ENCODE measurements at places on chromosomes 16 and 17.

- DNase-seq = no peak
Observed at GRCh38 chr17:14337596-14338079, 36.8 kb downstream of the HS3ST3B1 start.

DNA sequence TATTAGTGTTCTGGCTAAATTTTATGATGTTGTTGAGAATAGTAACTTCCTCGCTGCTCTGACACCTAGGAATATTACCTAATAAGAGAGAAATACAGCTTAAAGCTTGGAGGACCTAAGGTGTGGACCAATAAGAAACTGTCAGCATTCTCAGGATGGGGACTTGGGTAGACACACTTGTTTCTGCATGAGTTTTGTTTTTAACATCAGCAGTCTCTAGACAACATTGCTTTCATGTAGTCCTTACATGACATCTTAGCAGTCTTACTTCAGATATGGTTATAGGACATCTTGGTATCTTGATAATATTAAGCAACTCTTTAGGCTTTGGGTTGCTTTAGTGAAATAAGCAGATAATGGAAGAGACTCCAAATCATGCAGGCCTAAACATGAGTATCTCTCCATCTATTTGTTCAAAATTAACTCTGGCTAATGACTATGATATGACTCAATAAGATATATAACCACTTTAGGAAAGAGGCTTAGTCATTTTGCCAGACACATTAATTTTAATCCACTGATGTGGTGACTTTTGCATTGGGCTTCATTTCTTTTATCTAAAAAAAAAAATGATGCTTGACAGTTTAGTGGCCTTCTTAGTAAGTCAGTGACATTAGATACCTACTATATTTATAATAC is 84.5 kb downstream of the WNT3 start:
- no peak for DNase-seq

DNA sequence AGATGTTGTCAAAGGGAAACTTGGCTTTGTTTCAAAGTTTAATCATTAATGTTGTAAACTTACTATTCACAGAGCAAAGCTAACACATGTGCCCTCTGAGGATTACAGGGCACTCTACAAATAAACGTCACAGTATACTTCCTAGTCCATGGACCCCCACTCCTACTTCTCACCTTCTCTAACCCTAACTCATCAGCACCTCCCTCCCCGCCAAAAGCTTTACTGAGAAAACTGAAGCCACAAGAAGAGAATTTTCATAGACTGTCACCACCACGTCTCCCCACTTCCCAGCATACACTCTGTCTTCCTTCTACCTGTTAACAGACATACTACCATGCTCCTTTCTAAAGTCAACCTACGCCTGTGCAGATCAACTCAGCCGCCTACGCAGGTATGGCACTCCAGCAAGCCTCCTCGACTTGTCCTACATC is 29.0 kb downstream of the HELZ start:
- DNase-seq = no peak

- DNase-seq = peak; percentile 48
Observed at GRCh38 chr16:15856901-15857698, at the start of gene MYH11. Gene MYH11, minus strand, starts transcription at chr16:15857028. Its CDS starts 18,776 bp downstream, at chr16:15838252.

DNA sequence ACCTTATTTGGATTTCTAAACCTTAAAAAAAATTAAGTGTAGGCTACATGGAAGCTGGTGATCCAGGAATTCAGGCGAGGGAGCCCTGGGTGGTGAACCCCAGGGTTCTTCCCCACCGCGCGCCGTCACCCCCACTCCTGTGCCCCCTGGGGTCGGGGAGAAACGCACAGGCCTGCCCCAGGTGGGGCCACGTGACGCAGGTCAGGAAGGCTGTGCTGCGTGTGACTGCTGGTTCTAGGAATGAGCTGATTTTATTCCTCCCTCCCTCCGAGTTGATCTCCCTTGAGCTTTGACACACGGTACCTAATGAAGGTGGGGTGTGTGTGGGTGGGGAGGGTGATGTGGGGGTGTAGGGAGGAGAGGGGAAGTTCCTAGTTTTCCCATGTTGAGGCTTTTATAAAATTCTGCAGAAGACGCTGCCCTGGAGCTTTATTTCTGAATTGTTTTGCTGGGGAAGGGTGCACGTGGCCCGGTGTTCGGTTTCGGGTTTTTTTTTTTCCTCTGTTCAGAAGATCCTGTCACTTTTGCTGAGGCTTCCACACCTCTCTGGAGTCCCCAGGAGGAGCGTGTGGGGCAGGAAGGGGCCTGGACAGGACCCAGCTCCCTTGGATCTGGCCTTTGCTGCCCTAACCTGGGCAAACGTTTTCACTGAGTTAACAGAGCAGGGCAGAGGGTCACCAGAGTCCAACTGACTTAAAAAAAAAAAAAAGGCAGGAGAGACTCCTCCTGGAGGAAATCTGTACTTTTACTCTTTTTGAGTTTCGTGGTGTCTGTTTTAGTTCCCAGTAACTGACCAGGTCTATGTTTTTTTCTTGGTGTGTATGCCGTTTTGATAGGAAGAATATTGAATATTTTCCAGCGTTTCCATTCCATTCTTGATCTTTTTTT is 55.8 kb upstream of the GSE1 start:
- DNase-seq = no peak

DNA sequence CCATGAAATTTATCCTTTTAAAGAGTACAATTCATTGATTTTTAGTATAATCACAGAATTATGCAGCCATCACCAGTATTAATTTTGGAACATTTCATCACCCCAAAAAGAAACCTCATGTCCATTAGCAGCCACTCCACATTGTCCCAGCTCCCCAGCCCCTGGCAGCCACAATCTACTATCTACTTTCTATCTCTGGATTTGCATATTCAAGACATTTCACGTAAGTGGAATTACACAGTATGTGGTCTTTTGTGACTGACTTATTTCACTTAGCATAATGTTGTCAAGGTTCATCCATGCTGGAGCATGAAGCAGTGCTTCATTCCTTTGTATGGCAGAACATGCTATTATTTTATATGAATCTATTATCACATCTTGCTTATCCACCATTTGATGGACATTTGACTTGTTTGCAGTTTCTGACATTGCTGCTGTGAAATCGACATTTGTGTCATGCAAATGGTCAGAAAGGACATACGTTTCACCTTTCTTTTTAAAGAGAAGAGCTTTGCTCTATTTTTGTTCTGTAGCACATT is 10.7 kb downstream of the METTL9 start:
- DNase-seq = no peak

DNA sequence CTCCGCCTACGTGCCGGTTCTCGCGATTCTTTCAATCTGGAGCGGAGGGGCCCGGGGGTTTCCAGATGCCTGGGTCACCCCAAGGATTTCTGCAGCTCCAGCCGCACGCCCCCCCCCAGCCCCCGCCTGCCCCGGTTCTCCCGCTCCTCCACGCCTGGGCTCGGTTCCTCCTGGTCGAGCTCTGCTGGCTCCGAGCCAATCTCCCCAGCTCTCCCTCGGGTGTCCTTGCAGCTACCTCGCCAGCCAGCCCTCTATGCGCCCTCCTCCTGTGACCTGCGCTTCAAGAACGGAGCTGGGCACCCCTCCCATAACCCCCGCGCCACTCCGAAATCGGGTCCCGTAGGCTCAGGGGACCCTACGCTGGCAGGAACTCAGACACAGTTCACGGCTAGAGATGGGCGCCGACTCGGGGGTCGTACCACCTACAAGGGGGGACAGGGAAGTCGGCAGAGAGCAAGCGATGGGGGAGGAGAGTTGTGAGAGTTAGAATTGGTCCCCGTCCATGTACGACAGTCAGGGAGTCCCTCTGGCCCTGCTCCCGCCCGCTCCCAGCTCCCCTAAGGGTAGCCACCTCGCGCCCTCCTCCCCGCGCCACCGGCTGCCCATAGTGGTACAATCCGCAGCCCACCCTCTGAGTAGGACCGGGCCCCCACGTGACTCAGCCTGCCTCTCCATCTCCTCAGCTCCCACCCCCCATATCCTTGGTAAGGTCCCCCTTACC is 961 bp downstream of the FGF11 start:
- peak; percentile 70 for DNase-seq

Data from glutamatergic neuron (in vitro differentiated cells).